T-cell (primary cell): ENCODE measurements at places on chromosomes 7 and 10. TPM values are rescaled to one million over a fixed set of nuclear protein-coding genes. Genes with fewer than 3 reads are reported as not detected.

GRCh38 chr10:102431452-102432124 is 786 bp downstream of the CUEDC2 start:
- no peaks in the 10 kb centered on the region for H3K27me3 ChIP-seq
- no peak for DNase-seq
- no peaks in the 10 kb centered on the region for H3K36me3 ChIP-seq
- H3K4me3 ChIP-seq: peak overlapping the region; percentile 86

DNA sequence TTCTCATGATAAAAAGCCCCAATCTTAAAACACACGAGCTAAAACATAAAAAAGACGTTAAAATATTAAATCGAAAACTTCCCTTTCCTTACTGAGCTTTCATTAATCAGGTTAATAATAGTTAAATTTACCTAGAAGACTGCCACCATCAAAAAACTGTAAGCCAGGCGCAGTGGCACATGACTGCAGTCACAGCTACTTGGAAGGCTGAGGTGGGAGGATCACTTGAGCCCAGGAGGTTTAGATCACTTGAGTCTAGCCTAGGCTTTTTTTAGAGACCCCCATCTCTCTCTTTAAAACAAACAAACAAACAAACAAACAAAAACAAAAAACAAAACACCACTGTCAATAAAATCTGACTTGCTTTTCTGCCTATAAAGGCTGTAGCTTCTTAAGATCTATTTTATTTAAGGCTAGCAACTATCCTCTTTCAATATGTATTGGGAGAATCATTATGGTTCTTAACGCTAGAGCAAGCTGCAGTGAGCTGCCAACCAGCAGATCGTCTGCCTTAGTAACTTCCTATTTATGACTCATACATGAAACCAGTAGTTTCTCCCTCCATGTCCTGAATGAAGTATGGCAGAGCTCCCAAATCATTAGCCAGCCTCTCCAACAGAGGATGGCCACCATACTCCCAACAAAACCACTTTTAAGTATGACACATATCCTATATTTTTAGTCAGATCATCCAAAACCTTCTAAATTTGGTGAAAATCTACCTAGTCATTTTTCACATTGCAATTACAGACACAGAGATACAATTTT is 163.7 kb downstream of the SRPK2 start:
- no peaks in the 10 kb centered on the region for H3K27me3 ChIP-seq
- no peak overlapping the region for H3K4me3 ChIP-seq
- peaks cover 6% of the 10 kb centered on the region for H3K4me1 ChIP-seq
- no peaks in the 10 kb centered on the region for H3K36me3 ChIP-seq
- DNase-seq: no peak

- no peaks in the 10 kb centered on the region for H3K4me1 ChIP-seq
- H3K27me3 ChIP-seq: no peaks in the 10 kb centered on the region
- no peak for DNase-seq
- no peak overlapping the region for H3K27ac ChIP-seq
- no peak overlapping the region for H3K4me3 ChIP-seq
Observed at GRCh38 chr7:139026551-139026950, 9.3 kb downstream of the ZC3HAV1L start.

NUDCD3 gene
- total RNA-seq: 94.0 TPM
